ENCODE measurements at places on chromosomes 2 and 18.

DNA sequence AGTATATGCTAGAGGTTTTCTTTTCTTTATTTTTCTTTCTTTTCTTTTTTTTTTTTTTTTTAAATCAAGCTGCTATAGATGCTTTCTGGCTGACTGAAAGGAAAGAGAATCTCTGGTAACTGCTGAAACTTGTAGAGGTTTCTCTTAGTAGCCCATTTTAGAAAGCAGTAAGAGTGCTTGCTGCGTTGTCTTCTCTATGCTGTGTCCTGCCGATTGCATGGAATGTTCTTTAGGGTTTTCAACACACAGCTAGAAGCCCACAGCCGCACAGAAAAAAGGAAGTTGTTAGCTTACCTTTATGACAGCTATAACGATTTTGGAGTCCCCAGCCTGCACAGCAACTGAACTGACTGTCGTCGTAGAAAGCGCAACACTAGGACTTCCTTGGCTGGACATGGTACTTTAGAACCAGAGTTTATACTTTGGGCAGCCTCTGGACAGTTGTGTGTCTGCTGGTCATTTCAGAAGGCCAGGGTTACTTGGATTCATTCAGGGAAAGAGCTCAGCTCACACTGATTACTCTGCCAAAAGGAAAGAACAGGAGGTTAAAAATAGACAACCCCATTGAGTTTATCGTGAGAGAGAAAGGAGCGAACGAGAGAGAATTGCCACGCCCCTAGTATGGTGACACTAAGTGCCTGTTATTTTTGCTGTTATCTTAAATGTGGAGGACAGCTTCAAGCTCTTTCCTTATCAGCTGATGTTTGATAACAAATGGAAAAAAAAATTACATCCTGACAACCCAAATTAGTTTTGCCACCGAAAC lies at the start of gene CCDC141:
TSS of gene CCDC141 (minus strand) at position 592 of the 766 bp plus-strand sequence. CDS start at position 396, 196 bp downstream.
- DNase-seq: no peak

DNA sequence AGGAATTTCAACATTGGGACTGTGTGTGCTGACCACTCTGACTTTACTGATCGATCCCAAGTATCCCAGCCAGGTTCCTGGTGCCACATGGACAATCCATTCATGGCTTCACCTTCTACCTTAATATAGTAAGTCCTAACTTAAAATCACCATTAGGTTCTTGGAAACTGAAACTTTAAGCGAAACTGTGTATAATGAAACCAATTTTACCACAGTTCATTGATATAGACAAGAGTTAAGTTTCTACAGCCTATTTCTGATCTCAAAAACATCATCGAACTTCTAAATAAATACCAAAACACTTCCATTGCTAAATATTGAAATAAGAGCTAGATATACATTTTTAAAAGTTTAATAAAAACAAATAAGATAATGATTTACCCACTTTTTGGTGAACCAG lies 4.4 kb upstream of the EXOC6B start:
- no peak for DNase-seq

DNA sequence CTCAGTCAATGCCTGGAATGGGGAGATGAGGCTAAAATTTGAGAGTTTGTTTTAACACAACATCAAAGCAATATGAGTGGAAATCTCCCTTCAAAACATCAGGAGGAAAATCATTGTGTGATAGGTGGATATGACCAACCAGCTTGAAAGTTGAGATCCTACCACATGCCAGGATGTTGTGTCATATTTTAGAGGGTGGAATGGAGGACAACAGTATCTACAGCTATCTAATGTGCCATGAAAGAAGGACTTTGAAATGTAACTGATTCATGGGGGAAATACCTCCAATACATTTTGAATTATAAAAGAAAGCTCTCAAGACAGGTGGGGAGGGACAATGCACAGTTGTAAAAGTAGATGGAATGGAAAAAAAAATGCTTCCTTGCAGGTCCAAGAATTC lies 87.8 kb downstream of the SP100 start:
- DNase-seq: no peak

GRCh38 chr2:40093021-40093675 lies 314.1 kb upstream of the THUMPD2 start:
- DNase-seq: no peak

DNA sequence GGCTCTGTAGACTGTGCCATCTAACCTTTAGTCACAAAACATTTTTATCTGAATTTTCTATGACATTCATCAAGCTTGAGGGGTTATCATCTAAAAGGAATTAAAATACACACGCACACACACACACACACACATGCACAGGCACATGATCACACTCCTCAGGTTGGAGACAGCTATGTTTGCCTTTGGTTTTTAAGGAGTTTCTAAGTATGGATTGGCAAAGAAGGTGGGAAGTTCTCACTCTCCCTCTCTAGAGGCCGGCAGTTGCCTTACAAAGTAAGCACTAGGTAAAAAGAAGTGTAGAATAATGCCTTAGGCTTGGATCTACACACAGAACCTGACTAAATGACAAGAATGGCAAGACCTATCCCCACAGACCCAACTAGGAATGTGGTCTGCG lies 437.1 kb downstream of the ZEB2 start:
- DNase-seq: no peak

DNA sequence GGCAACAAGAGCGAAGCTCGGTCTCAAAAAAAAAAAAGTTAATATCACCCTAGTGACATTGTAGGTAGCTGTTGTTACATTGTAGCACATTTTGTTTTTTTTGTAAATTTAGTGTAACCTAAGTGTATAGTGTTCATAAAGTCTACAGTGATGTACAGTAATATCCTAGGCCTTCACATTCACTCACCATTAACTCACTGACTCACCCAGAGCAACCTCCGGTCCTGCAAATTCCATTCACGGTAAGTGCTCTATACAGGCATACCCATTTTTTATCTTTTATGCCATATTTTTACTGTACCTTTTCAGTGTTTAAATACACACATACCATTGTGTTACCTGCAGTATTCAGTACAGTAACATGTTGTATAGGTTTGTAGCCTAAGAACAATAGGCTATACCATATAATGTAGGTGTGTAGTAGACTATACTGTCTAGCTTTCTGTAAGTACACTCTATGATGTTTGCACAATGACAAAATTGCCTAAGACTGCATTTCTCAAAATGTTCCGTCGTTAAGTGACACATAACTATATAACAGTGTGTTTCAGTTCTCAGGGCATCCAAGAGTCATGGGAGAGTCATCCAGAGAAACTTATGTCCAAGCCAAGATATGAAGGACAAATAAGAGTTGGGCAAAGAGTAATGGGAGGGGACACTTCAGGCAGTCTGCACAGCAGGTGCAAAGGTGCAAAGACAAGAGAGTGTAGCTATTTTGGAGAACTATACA lies 68.4 kb downstream of the TANK start:
- no peak for DNase-seq

DNA sequence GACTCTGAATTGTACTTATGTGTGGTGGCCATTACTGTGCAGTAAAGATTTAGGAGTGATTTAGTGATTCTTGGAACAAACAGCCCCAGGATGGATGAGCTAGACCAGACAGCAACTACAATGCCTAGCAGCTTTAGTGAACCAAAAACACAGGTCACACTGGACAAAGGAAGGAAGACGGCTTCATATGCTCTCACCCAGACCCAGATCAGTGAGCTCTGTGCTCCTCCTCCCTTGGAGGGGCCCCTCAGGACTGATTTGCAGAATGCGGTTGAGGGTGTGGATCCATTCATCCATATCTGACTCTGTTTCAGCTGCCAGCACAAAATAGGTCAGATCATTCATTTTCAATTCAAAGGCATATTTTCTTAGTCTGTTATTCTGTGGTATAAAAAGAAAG lies 159.7 kb upstream of the CCDC195 start:
- DNase-seq: no peak

DNA sequence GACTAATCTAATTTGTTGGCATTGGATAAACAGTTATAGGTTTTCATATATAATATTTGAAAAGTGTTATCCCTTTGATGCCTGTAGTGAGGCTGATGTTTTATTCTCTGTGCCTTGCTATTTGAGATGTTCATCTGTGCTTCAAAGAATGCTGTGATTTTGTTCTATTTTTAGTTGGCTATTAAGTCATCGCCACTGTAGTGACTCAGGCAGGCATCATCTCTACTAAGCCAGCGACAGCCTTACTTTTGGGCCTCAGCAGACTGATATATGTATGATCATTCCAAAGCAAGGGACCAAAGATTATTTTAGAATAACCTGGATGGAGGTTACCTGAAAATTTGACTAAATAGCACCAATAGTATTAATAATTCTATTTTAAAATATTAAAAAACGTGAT lies 1674.5 kb upstream of the NXPH2 start:
- no peak for DNase-seq

- no peak for DNase-seq
Measured at GRCh38 chr2:216881411-216881810, 21.5 kb upstream of the TNP1 start.

DNA sequence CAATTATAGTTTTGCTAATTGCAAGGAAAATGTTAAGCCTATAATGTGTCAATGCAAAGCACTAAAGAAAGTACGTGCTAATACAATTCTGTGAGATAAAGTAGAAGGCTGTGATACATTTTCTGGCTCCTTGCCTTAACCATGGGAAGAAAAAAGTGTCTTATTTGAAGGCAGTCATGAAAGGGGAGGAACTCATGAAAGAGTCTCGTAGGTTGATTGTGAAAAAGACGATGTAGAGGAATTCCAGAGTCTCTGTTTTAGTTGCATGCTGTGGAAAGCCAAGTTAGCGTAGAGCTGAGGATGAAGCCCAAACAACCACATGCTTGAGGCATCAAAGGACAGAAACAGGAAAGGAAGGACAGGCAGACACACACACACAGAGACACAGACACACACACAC lies 214.1 kb downstream of the MEIS1 start:
- DNase-seq: no peak

DNA sequence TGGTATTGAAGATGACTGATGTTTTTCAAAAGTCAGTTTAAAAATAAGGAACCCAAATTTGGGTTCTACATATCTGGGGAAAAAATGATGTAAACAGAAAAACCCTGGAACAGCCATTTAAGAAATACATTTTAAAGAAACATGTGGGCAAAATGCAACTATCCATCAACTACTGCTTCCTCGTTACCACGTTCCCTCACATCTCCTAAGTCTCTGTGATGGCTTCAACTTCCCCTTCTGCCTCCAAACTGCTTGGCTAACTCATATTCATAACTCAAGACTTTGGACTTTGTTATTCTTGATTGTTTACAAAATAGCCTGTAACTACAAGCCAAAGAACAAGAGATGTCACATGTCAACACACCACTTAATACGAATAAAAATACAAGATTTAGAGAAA lies 116.3 kb downstream of the DYM start:
- no peak for DNase-seq

- no peak for DNase-seq
Measured at GRCh38 chr2:29576231-29576630, 345.2 kb downstream of the ALK start.

DNA sequence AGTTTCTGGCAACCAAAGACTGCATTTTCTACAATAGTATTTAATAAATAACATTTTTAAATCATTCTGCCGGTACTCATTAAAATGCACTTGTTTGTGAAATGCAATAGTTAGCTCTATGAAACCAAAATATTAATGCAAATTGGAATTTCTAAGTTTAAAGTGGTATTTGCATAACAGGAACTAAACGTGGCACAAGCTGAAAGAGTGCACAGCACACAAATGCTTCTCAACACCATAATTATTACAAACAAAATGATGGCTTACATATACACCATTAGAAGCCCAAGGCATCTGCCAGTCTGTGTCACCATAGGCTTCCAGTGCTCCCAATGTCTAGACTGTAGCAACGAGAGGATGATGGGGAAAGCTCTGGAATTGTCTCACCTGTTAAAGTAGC lies 280.5 kb downstream of the TCF4 start:
- no peak for DNase-seq

DNA sequence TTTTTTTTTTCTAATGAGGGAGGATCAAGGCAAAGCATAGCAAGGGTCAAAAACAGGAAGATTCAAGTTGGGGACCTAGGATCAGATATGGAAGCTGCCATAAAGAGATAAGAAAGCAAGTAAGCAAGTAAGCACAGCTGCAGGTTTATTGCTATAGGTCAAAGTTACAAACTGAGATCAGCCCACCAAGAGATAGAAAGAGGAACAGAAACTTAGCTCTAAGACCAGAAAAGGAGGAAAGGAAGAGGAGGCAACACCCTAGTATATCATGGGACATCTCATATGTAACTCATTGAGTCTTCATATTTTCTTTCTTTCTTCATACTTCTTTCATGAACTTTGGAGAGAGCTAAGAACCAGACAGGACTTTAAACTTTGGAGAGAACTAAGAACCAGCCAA lies 295.9 kb upstream of the CRIM1 start:
- no peak for DNase-seq

- DNase-seq: no peak
Measured at GRCh38 chr2:110755491-110756078, 23.2 kb downstream of the ACOXL start.

DNA sequence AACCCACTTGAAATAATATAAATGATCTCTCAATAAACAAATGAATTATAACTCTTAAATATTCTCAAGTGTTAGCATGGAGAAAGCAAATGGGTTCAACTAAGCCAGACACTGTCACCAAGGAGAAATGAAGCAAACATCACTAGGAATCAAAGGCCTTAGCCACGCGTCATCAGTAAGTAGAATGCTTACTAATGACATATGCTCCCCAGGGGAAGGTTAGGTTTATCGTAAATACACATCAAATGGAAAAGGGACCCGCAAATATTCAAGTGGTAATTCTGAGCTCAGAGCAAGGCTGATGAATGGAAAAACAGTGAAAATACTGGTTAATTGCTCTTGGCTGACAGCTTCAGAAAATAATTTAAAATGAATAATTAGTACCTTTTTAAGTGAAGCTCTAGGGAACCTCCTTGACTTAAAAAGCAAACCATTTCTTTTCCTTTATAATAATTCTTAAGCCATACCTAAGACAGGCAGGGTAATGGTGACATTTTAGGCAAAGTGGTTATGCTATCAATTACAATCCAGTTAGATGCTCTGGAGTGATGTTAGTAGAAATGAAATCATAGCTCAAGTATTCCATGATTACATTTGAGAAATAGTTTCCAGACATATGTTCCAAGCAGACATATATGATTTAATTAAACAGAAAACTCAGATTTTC lies 101.5 kb downstream of the ALPK2 start:
- DNase-seq: no peak
